ENCODE measurements at places on chromosomes 11 and 22.

GRCh38 chr11:71342951-71343827, 90.8 kb upstream of the SHANK2 start:
- no peak for DNase-seq

DNA sequence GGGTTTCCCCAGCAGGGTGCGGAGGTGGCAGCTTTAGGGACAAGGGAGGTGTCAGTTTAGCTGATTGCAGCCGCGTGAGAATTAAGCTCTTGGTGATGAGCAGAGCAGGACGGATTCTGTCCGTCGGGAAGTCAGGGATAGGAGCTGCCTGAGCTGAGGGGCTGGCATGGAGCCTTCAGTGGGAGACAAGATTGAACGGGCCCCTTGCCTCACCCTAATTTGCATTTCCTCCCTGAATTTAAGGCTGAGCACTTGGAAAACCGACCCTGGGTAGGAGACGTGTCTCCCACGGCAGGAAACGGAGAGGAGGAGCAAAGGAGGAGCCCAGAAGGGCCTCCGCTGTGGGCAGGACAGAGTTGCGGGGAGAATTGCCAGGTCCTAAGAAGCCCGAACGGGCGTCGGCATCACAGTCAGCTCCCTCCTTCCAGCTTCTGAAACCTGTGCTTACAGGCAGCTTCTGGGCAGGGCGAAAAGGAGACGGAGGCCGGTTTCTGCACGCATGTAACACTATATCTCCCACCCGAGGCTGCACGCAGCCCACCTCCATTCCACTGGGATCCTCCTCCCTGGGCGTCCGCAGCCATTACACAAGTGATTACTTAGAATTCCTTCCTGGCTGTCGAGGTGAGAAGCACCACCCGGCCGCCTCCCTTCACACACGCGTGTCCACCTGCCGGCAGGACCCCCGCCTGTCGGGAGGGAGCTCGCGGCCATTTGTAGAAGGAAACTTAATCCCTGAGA, 345.8 kb downstream of the BRD1 start:
- no peak for DNase-seq

GRCh38 chr22:25021409-25021808, 68.9 kb downstream of the KIAA1671 start:
- no peak for DNase-seq

- no peak for DNase-seq
Measured at GRCh38 chr11:68709062-68709461, 24.7 kb downstream of the GAL start.

- DNase-seq: no peak
Measured at GRCh38 chr11:72480347-72480746, 46.0 kb upstream of the CLPB start.

- peak; percentile 37 for DNase-seq
Measured at GRCh38 chr11:67732045-67732787, 57.8 kb upstream of the ALDH3B2 start.

GRCh38 chr22:29503811-29504372, 23.9 kb downstream of the NEFH start:
- no peak for DNase-seq

- no peak for DNase-seq
Measured at GRCh38 chr11:31240340-31240904, 129.1 kb downstream of the DCDC1 start.

- no peak for DNase-seq
Measured at GRCh38 chr11:105092256-105093239, 47.0 kb downstream of the CARD18 start.

DNA sequence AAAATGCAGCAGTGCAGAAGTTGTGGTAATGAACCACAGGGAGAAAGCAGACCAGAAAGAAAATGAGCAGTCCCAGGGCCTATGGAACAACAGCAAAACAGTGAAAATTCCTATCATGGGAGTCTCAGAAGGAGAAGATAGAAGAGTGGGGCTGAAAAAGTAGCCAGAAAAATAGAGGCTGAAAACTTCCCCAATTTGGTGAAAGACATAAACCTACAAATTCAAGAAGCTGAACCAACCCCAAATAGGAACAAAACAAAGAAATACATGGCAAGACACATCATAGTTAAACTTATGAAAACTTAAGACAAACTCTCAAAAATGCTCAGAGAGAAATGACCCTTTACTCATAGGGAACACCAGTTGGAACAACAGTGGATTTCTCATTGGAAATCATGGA, 11.4 kb downstream of the FGF19 start:
- no peak for DNase-seq

- peak; percentile 51 for DNase-seq
Measured at GRCh38 chr11:416757-417621, 2.2 kb upstream of the SIGIRR start.

DNA sequence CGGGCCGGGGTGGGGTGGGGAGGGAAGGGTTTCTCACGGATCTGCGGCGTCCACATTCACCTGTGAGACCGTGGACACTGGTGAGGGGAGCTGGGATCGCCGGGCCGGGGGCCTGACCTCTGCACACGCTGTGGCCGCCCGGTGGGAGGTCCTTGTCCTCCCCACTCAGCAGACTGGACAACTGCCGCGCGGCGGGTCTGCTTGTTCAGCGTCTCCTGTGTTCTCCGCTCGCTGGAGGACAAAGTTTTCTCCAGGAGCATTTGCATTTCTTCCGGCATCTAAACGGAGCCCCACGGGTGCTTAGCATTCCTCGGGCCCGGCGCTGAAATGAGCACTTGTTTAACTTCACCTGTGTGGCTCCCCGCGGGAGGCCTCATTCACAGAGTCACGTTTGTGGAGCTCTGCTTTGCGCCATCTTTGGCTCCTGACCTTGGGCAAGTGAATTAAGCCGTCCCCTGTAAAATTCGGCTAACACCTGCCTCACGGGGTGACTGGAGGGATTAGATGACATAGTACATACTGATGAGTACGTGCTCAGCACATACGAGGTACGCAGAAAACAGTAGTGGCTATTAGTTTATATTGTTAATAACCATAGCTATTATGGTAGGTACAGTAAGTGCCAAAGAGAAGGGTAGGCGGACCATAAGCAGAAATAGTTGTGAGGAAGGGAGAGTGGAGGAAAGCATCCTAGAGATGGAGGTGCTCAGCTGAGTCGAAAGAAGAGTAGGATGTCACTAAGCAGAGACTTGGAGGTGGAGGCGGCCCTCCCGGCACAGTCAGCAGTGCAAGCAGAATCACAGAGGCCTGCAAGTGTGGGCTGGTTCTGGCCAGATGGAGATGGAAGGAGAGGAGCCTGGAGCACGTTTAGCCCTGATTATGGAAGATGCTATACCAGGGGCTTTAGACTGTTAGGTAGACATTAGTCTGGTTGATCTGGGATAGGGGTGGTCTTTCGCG, 885 bp downstream of the TRMU start:
- DNase-seq: no peak

GRCh38 chr11:130179396-130180306, 20.1 kb downstream of the ST14 start:
- DNase-seq: no peak

- no peak for DNase-seq
Measured at GRCh38 chr11:106642331-106642730, 375.9 kb downstream of the GUCY1A2 start.

GRCh38 chr11:102802341-102802740, 4.4 kb upstream of the MMP1 start:
- DNase-seq: no peak

- peak; percentile 36 for DNase-seq
Measured at GRCh38 chr11:57515332-57516060, at the start of gene SLC43A1. TSS of gene SLC43A1 (minus strand) at chr11:57515702. CDS start at chr11:57514111, 1,591 bp downstream.

GRCh38 chr11:76596652-76597051, 73.9 kb downstream of the LRRC32 start:
- no peak for DNase-seq

DNA sequence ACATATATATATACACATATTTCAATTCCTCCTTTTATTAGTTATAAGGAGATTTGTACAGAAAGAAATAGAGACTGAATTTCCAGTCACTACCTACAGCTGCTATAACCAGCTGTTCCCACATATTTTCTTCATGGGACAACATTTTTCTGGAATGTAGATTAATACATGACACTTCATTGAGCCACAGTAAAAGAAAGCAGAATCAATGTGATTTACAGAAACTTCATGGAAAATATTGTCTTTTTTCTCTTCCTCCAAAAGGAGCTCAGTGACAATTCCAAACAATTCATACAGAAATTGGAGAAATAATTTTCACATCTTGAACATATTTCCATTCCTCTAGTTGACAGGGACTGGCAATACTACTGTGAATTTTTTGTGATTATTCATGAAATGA, 249.2 kb downstream of the DLG2 start:
- DNase-seq: no peak

- no peak for DNase-seq
Measured at GRCh38 chr11:6771926-6772893, at the start of gene OR2AG2. TSS of gene OR2AG2 (minus strand) at chr11:6771976. CDS start at chr11:6768957, 3,019 bp downstream.

DNA sequence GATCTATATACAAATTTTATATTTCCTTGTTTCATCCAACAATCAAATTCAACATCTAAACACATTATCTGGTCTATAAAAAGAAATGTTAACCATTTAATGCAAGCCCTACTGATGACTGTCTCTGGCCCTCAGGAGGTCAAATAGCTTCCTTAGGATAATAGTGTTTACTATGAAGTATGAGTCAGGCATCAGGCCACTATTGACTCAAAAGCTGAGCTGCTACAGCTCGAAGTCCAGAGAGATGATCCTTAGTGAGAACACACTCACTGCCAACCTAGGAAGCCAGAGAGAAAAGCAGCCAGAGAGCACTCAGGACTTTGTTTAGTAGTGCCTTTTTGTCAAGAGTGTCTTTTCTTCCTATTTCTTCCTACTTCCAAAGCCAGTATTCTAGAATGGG, 171.8 kb downstream of the SOX6 start:
- no peak for DNase-seq

DNA sequence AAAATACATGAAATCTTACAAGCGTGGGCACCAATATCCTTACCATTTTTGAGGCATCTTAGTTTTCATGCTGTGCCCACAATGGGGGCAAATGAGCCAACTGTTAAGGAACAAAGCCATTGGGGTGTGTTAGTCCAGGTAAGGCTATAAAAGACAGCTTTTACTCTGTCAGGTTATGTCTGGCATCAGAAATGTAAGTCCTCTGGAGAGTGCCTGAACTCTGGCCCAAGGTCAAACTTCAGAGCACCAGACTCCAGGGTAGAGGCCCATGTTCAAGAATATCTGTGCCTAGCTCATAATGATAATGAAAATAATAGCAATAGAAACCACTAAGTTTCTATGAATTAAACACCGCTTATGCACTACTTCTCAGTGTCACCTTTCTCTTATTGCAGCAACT, 105.5 kb downstream of the CSNK2A3 start:
- DNase-seq: no peak

- peak; percentile 8 for DNase-seq
Measured at GRCh38 chr11:1073261-1073724, 1.4 kb upstream of the MUC2 start.

DNA sequence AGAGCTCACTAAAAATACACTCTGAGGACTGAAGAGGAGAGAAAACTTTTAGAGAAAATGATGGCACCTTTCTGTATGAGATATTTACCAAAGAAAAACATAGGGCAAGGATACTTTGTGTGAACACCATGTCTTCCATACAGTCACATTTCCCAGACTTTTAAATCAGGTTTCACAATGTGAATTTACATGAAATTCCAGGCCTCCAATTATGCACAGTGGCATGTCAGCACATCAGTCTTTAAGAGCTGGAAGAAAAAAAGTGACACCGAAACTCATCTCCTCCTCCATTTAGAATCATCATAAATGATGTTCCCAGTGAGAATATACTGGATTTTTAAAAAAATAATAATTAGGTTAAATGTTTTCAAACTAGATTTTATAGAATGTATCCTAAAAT, 232.2 kb upstream of the UBASH3B start:
- DNase-seq: no peak

- no peak for DNase-seq
Measured at GRCh38 chr11:84232511-84232910, 946.3 kb upstream of the CCDC90B start.

DNA sequence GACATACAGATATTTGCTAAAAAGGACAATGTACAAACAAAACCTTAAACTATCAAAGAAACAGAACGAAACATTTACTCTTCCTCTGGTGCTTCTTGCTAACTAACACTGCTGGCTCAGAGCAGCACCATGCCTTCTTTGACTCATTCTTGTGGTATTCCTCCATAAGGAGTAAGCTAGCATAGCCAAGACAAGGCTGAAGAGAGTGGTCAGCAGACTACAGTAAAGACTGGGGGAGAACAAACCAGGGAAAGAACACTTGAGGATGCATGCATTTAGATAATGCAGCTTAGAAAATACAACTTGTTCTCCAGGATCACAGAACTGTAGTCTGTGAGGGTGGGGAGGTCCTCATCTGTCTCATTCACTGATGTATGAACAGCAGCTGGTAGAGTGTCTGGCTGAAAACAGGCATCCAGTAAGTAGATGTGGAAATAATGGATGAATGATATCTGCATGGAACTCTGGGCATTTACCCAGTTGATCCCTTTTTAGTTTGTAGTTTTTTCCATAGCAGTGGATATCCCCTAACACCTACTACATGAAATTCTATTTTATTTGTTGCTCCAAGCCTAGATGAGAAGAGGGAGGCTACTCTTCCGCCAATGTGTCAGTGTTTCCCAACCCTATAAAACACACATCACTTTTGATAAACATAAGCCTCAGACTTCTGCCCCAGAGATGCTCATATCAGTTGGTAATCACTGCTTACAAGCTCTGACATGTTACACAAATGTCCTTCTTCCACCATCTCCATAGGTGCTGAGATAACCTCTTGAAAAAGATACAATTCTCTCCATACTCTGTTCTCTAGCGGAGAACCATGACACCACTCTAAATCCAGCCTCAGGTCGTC, 7.3 kb downstream of the SNX19 start:
- no peak for DNase-seq

- no peak for DNase-seq
Measured at GRCh38 chr22:38799265-38800002, 5.5 kb upstream of the DNAL4 start.

DNA sequence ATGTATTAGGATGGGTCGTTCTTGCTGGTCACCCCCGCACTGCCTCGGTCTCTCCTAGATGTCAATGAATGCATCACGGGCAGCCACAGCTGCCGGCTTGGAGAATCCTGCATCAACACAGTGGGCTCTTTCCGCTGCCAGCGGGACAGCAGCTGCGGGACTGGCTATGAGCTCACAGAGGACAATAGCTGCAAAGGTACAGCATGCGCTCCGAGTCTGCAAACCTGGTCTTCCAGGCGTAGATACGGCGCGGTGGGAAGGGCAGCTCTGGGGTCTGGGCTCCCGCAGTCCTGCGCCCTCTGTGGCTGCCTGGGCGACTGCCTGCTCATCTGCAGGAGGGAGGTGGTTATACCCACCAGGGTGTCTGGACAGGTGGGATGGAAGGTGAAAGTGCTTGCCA, 31.0 kb downstream of the FBLN1 start:
- no peak for DNase-seq

- no peak for DNase-seq
Measured at GRCh38 chr11:120830085-120830620, 193.7 kb upstream of the TBCEL start.

- peak; percentile 25 for DNase-seq
Measured at GRCh38 chr11:118398791-118399559, 2.4 kb upstream of the ATP5MG start.

DNA sequence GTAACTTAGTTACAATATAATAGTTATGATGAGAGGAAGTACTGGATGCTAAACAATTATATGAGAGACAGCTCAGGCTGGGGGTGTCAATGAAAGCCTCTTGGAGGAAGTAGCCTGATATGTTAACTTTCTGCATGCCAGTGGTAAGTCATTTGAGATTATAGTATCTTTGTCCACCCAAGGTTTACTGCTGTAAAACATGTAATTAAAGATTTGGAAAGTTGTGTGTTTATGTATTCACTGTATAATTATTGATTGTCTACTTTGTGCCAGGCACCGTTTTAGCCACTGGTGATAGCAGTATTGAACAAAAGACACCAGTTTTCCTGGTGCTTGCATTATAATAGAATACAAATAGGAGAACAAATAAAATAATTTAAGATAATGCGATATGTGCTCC, 624 bp upstream of the DNAJB7 start:
- no peak for DNase-seq

GRCh38 chr11:16606784-16607674, 131.4 kb upstream of the C11orf58 start:
- DNase-seq: no peak

Data from activated CD8-positive, alpha-beta memory T cell treated with anti-CD3 and anti-CD28 coated beads, Interleukin-2, amount 50 U/mL, for 4 hours (primary cell).